ENCODE measurements at places on chromosomes 6 and 20.
A peak's percentile ranks its signal among the peaks of the same experiment; 100 is the strongest.

DNA sequence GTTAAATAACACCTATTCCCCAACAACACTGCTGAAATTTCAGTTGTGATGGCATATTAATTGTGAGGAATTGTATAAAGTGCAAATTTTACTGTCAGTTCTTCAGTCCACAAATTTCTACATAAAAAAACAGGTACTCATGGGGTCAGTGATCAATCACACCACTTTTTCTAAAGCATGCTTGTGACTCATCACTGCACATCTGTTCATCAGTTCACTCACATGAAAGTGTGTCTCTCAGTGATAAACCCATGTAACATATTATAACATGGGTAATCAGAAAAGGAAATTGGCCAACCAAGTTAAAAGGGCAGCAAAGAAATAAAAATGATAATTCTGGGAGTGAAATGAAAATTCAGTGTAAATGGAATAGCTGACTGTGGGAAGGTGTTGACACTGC, 234.7 kb upstream of the FKBP1C start:
- DNase-seq = no peak

DNA sequence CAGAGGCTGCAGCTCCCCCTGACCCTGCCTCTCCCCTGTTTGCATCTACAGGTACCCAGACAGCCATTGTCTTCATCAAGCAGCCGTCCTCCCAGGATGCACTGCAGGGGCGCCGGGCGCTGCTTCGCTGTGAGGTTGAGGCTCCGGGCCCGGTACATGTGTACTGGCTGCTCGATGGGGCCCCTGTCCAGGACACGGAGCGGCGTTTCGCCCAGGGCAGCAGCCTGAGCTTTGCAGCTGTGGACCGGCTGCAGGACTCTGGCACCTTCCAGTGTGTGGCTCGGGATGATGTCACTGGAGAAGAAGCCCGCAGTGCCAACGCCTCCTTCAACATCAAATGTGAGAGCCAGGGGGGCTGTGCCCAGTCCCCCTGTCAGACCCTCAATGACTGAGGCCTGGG, 42.1 kb upstream of the SRF start:
- DNase-seq = no peak

DNA sequence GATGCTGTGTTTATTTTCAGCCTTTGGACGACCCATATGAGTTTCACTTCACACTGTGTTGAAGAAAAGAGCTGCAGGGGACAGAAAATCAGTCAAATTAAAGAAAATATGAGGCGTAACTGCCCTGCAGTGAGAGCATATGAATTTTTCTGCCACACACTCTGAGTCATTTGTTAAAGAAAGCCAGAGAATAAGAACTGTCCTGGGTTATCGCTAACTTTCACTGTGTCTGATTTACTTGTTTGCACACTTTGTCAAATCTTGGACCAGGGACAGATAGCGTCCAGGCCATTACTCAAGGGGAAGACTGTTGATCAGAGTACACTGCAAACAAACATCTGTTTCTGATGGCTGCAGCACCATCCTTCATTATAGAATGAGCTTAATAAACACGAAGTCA, 126.8 kb upstream of the AGPAT4 start:
- DNase-seq = no peak

- no peak for DNase-seq
Measured at GRCh38 chr6:105844275-105844883, 241.8 kb upstream of the PRDM1 start.

- no peak for DNase-seq
Measured at GRCh38 chr6:104750449-104750848, 109.3 kb downstream of the HACE1 start.

DNA sequence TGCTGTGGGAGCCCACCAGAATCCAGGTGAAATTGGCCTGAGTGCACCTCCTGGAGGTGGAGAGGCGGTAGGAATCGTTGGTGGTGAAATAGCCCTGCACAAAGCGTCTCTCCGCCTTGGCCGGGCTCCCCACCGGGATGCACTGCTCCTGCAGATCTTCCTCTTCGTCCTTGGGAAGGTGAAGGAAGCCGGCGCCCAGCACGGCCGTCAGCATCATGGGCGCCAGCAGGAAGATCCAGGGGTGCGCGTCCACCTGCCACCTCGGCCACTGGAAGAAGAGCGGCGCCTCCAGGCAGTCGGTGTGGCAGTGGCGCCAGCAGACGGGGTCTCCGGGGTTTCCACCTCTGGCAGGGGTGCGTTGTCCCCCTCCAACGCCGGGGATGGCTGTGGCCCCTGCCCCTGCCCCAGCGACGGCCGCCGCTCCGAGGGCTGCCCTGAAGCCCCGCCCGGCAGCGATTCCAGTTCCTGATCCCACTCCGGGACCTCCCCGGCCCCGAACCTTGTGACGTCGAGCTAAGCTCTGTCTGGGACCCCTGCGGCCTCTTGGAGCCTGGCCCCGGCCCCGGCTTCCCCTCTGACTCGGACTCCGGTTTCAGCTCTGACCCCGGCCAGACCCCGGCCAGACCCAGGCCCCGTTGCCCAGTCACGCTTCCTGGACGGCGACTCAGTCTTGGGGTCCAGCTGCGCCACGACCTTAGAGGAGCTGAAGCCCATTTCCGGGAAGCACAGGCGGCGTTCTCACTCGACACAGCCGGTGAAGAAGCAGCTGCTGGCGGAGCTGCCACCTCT, 91.9 kb downstream of the CD164 start:
- no peak for DNase-seq

DNA sequence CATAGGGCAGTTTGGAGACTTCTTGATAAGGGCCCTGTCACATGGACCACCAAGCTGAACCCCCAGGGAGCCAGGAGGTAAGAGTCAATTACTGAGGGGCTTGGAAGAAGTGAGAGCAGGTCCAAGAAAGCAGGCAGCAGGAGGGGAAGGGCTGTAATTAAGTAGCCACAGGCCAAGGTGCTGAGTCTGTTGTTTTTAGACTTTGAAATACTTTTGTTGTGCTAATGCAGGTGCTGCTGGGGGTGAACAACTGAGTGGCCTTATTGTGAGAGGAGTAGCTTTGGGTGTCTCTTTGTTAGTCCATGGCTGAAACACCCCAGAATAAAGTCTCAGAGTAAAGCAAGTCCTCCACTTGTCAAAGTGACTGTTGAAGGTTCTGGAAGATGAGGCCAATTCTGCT, 267.0 kb upstream of the SUPT3H start:
- DNase-seq = no peak

- no peak for DNase-seq
Measured at GRCh38 chr6:6466967-6467761, 121.4 kb upstream of the LY86 start.

DNA sequence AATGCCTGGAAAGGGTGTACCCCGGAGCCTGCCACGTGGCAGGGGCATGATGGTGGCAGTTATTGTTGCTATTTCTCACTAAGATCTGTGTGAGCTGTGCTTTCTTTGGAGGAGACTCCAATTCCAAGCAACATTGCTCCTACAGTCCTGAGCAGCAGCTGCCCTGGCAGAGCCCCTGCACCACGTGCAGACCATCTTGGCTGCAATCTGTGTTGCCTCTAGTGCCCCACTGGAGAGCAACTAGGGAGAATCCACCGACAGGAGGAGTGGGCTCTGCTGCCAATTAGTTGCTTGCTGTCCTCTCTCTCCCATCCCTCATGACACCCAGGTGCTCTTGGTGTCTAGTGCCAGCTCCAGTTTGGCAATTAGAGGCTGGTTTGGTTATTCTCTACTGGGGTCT, 116.0 kb downstream of the PXDC1 start:
- no peak for DNase-seq

DNA sequence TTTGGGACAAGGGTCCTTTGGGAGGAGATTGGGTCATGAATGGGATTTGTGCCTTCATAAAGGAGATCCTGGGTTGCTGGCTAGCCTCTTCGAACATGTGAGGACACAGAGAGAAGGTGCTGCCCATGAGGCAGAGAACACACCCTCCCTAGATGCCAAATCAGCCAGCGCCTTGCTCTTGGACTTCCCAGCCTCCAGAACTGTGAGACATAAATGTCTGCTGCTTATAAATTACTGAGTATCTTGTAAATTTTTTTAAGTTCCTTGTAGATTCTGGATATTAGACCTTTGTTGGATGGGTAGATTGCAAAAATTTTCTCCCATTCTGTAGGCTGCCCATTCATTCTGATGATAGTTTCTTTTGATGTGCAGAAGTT, 297.5 kb upstream of the FOXQ1 start:
- DNase-seq = no peak

DNA sequence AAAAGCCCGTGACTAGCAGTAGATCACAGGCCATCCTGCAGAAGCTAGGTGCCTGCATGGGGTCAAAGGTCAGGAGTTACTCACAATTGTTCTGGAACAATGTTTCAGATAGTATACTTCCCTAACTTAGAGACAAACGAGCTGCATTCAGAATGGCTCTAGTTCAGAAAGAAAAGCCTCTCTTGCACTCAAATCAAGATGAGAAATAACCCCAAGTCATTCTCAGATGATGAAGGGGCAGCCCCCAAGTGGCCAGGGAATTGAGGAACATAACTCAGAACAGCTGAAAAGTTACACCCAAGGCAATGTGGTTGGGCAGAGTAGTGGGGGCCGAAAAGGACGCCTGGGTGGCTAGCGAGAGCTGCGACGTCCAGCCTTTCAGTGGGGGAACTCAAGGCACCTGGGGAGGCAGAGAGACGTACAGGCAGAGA, 27.8 kb downstream of the FYN start:
- DNase-seq = peak; percentile 41

DNA sequence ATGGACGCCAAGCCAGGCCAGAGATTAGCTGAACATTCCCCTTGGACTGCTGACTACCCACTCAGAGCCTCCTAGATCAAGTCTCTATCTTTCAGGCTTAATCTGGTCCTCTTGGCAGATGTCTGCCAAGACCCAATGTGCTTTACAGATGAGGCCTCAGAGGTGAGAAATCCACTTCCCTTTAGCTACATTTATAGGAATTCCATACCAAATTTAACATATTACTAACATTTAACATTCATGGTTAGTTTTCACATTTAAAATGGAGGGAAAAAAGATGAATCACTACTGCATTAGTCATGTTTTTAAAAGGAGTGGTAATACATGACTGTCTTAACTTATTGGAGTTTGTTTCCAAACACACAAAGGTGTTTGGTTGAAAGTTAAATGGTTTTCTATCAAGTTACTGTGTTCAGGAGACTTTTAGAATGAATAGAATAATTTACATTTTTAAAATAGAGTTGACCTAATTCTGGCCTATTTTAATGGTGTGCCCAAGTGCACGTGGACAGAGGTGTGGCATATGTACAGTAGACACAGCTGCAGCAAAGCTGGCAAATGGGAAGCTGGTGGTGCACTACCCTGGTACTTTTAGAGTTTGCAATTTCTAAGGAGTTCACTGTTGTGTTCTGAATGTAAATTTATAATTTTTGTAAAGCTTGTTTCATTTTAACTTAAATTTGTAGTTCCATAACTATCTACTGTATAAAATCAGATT, 41.9 kb upstream of the CALHM6 start:
- DNase-seq = no peak

Measured in activated CD4-positive, alpha-beta T cell treated with anti-CD3 and anti-CD28 coated beads, Interleukin-2, Interleukin-6, amounts not matched to agents 100 ng/mL and 50 ng/mL, durations not matched to agents 16 hours and 8 hours (primary cell).